ENCODE measurements at places on chromosomes 7 and 10.

DNA sequence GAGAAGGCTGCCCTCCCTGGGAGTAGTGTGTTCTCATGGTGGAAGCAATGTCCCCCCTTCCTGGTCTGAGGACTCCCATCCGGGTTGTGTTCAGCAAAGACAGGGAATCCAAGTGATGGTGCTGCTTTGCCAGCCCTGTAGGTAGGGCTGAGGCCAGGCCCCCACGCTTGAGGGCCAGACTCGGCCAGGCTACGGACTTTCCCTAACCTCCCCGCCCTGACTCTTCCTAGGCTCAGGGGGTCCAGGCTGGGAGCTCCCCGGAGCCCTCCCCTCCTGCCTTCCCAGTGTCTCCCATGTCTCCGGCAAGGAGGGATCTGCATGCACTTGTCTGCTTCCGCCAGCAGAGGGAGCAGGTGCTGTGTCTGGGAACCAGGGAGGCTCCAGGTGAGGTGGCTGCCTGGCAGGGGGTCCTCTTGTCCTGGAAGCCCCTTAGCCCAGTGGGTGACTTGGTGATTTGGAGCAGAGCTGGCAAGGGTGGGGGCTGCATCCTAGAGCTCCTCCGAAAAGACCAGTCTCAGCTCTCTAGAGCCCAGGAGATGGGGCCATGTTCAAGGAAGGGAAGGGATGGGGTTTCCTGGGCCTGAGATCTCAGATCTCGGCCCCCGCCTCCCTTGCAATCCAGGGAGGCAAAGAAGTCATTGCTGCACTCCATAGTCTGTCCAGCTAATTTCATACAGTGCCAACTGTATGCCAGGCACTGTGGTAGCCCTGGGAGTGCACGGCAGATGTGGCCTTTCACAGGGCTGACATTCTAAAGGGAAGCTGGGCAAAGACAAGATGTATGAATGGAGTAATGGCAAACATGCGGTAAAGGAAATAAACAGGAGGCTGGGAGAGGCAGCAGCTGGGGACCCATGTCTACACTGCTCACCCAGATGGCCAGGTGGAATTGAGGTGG is 20.3 kb upstream of the SFRP5 start:
- peak; percentile 53 for DNase-seq

GRCh38 chr7:24739306-24739705 is 18.0 kb downstream of the GSDME start:
- DNase-seq, result no peak

- no peak for DNase-seq
Observed at GRCh38 chr7:129740574-129741410, 129.3 kb downstream of the NRF1 start.

- DNase-seq, result no peak
Observed at GRCh38 chr7:158259141-158259540, 328.5 kb downstream of the PTPRN2 start.

DNA sequence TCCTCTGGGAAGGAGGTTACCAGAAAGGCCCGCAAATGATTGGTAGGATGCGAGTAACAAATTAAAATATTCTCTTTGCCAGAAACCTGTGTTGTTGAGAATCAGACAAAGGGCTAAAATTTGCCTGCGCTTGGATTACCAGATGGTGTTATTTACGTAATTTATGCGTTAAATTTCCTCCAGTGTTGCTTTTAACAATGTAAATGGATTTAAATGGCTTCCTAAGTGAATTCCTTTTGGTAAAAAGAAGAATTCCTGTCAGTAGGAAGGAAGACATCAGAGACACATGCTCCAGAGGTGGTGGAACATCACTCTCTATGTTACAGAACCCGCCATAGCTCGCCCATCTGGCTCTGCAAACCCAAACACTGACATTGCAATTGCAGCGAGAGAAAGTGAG is 520.6 kb downstream of the GALNT17 start:
- no peak for DNase-seq

GRCh38 chr7:8343556-8343955 is 81.6 kb upstream of the ICA1 start:
- DNase-seq, result no peak

DNA sequence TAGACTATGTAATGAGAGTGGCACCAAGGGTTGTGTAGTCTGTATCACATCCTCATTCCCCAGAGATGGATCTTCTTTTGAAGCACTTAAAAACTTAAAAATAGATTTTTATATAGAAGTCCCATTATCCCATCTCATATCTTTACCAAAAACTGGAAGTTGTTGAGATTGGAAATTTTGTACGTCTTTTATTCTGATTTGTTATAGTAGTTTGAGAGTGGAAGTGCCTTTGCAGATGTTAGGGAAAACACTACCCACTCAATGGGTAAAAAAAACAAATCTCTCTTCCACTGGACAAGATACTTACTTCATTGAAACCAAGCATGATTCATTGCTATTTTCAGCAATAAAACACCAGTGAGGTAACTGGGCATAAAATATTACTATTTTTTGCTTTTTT is 184.4 kb downstream of the MACC1 start:
- no peak for DNase-seq

- no peak for DNase-seq
Observed at GRCh38 chr10:79400146-79401004, 45.0 kb downstream of the ZCCHC24 start.

DNA sequence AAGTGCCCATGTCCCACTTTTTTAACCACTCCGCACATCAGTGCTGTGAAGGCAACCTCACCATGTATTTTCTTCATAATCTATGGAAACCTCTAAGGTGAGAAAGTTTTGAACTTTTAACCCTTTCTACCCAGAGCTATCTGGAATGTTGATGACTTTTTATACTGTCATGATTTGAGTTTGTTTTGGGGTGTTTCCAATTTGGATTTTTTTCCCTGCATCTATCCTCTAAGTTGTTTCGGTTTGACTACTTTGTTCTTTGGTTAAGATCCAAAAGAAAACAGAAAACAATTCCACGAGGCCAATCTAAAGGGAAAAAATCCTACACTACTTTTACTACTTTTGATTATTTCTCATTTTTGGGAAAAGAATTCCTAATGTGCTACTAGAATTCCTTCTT is 279.7 kb downstream of the USP6NL start:
- no peak for DNase-seq

- DNase-seq, result no peak
Observed at GRCh38 chr10:116146372-116147140, 126.5 kb downstream of the GFRA1 start.

- DNase-seq, result no peak
Observed at GRCh38 chr7:115387137-115387536, 465.2 kb downstream of the MDFIC start.

DNA sequence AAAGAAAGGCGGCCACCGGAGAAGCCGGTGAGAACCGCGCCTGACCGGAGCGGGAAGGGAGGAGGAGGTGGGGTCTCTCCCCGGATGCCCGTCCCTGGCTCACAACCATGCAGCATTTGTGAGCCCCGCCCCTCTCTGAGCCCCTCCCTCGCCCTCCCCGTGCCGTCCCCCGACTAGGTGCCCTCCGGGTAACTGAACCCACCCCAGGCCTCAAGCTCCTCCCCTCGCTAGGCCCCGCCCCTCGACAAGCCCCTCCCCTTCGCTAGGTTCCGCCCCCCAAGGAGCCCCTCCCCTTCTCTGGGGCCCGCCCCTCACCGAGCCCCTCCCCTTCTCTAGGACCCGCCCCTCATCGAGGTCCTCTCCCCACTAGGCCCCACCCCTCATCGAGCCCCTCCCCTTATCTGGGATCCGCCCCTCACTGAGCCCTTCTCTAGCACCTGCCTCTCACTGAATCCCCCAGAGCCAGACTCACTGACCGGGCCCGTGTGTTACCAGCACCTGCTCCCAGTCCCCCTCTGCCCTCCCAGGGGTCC is 42.2 kb upstream of the HSPB1 start:
- DNase-seq, result no peak

GRCh38 chr7:30814700-30815387 is 43.6 kb downstream of the MINDY4 start:
- DNase-seq, result no peak

GRCh38 chr7:70044064-70044463 is 445.8 kb downstream of the AUTS2 start:
- peak; percentile 64 for DNase-seq

DNA sequence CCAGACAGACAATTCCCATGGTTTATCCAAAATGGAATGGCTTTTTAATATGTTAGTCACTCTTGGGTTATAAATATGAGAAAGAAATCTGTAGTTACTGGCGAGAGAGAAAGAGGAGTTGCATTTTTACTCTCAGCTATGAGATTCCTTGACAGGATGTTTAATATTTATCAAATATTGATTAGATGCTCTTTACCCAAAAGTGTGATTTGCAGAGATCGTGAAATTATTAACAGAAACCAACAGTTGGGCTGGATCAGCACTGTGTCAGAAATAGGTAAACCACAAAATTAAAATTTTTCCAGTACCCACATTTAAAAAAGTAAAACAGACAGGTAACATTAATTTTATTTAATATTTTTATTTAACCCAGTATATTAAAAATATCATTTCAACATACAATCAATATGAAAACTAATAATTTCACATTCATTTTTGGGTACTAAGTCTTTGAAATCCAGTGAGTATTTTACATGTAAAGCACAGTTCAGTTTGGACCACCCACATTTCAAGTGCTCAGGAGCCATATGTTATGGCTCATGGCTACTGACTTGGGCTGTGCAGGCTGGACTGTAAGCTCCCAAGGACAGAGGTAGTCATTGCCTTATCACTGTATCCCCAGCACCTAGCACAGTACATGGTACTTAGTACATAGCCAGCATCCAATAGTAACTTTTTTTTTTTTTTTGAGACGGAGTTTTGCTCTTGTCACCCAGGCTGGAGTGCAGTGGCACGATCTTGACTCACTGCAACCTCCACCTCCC is 42.5 kb downstream of the KLHDC10 start:
- DNase-seq, result no peak

DNA sequence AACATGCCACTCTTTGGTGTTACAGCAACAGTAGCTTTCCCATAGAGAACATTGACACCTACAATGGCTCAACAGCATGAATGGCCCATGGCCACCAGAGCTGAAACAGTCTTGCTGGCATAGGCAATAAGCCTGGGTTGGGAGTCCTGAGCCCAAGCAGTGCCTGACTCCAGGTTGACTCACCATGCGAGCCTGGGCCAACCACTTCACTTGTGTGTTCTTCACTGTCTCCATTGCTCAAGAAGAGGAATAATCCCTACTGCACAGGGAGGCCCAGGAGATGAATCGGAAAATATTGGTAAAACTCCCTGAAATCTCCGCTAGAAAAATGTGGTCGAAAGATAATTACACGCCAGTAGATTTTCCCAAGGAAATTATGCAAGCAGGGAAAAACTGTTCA is 89.2 kb upstream of the INHBA start:
- no peak for DNase-seq

GRCh38 chr7:156157409-156158012 is 345.2 kb upstream of the SHH start:
- no peak for DNase-seq

DNA sequence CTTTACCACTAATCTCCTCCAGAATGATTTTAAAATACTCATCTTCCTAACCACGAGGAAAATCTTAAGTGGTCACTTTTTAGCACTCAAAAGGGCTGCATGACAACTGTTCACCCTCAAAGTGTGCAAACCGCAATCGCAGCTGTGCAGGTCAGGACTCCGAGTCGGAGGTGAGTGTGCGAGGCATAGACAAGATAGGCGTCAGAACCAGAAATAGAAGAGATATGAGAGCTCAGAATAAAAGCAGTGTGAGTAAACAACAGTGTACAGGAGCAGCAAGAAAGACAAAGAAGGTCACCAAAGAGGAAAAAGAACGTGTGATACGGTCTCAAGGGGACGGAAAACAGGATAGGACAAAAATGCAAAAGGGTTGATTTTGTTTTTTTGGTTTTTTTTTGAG is 17.5 kb upstream of the ENO4 start:
- no peak for DNase-seq

DNA sequence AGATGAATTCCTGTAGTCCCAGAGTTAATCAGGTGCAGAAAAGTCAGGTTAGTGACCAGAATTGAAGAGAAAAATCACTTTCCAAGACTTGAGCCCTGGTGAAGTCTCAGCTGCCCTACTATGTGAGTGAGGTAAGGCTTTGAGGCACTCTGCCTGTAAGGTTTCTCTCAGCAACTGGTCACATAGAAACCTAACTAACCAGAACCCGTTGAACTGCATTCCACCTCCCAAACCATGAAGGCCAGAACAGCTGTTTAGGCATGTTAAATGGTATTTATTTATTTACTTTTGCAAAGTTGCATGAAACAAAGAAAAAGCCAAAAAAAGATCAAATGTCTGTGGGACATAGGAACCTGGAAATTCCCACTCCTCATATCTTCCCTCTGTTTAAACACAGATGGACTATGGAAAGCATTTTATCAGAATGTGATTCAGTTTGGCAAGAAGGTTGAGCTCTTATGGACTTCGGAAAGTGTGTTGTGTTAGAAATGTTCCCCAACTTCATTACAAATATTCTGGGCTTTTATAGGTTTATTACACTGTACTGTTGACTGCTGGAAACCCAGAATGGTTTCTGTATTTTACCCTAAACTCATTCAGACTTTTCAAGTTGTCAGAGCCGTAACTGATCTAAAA is 12.8 kb upstream of the GPR85 start:
- no peak for DNase-seq

GRCh38 chr7:152366662-152367061 is 69.1 kb downstream of the KMT2C start:
- no peak for DNase-seq

GRCh38 chr10:929960-930624 is 1.4 kb downstream of the LARP4B start:
- no peak for DNase-seq

DNA sequence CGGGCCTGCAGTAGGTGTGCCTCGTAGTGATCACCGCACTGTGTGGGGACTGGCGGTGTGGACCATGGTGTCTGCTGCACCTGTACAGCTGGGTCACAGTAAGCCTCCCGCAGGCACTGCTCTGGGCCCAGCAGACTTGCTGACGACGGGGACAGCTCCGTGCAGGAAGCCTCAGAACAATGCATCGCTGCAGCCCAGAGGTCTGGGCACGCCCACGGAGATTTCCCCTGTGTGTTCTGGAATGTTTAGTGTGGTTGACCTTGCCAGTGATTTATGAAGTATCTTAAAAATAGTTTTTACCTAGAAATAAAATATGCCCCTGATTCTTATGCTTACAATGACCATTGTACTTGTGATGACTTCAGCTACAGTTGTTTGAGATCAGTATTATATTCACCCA is 59.1 kb upstream of the ZNF32 start:
- DNase-seq, result no peak

- no peak for DNase-seq
Observed at GRCh38 chr7:40205992-40206391, 71.2 kb downstream of the SUGCT start.

DNA sequence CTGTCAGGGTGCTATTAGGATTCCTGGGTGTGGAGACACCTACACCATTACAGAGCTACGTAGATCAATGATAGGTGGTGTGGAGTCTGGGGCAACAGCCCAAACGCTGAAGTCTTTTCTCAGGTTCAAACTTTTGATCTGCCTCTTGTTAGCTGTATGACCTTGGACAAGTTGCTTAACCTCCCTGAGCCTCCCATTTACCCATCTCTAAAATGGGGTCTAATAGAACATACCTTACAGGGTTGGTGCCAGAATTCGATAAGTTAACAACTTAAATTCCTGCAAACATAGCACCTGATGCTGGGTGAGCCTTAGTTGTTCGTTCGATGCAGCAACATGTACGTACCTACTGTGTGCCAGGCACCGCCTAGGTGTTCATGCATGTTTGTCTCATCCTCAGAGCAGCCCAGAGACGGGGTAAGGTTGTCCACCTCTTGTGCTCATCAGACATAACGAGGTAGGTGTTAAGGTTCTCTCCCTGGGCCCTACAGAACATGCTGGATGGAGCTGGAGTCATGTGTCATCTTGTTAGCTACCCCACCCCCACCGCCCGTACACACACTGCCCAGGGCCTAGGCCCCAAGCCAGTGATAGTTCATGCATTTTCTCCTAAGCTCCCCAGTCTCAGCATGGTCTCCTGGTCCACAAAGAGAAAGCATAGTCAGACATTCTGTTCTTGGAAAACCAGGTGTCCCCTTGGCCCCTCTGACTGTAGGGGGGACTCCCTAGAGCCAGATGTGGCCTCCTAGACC is 41.0 kb upstream of the SLC29A3 start:
- no peak for DNase-seq

Data from SHP77 (cell line).